SK-N-DZ (cell line): ENCODE measurements at places on chromosomes 7 and 10.

GRCh38 chr7:124205526-124205925 lies 172.7 kb upstream of the TMEM229A start:
- no peak for DNase-seq

GRCh38 chr10:69716711-69717560 lies 84.8 kb upstream of the COL13A1 start:
- DNase-seq, result peak; percentile 49

GRCh38 chr10:125006921-125007426 lies 65.1 kb downstream of the ZRANB1 start:
- no peak for DNase-seq

DNA sequence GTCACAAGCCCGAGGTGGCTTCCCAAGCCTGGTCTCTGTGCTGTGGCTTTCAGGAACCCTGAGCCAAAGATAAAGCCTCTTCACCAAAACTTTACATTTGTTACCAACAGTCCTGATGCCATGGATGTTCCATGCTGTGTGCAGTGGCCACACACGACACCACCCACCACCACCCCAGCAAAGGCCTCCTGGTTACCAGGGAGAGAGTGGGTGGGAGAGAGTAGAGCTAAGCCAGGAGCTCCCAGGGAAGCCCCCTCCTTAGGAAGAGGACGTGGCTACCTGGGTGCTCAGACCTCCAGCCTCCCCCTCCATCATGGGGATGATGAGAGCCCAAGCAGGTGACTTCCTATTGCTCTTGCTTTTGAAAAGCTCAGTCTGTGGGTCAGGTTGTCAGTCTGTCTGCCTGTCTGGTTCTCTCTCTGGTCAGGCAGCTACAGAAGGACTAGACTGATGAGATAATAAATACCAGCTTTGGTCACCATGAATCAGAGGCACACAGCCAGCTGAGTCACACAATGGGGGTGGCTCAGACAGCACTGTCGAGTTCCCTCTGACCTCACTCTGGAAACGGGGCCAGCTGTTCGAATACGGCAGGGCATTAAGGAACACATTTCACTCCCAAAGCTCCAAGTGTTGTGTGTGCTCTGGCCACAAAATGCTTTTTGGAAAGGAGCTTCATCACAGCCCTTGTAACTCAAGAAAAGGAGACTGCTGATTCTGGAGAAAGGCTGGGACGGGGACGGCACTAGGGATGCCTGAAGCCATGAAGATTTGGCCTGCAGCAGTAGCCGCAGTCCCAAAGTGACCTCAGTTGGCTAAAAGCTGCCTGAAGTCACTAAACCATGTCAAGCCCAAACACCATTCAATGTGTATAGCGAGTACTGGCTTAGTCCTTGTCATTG lies 166.0 kb downstream of the FANK1 start:
- no peak for DNase-seq

DNA sequence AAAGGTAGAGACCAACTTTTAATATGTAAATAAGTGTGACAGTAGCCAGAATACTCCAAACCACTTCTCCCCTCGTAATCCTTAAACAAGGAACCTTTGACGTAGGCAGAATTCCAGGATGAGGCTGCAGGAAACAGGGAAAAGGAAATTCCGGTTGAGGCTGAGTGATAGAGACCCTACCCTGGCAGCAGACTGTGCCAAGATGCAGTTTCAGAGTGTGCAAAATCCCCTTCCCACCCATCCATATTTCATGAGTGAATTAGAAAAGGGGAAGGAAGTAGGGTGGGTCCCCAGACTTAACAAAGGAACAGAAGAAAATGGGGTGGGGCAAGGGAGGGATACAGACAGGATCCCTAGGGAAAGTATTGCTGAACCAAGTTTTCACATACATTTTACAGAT lies 143.0 kb downstream of the RAPGEF5 start:
- DNase-seq, result no peak

- no peak for DNase-seq
These were observed 65.2 kb upstream of the OGDHL start for GRCh38 chr10:49827297-49827696.

GRCh38 chr10:67770537-67770936 lies 67.5 kb downstream of the DNAJC12 start:
- no peak for DNase-seq

- DNase-seq, result no peak
These were observed 12.1 kb upstream of the GRIFIN start for GRCh38 chr7:2488272-2488645.

- DNase-seq, result no peak
These were observed 214.9 kb downstream of the CREB5 start for GRCh38 chr7:28627263-28627653.

DNA sequence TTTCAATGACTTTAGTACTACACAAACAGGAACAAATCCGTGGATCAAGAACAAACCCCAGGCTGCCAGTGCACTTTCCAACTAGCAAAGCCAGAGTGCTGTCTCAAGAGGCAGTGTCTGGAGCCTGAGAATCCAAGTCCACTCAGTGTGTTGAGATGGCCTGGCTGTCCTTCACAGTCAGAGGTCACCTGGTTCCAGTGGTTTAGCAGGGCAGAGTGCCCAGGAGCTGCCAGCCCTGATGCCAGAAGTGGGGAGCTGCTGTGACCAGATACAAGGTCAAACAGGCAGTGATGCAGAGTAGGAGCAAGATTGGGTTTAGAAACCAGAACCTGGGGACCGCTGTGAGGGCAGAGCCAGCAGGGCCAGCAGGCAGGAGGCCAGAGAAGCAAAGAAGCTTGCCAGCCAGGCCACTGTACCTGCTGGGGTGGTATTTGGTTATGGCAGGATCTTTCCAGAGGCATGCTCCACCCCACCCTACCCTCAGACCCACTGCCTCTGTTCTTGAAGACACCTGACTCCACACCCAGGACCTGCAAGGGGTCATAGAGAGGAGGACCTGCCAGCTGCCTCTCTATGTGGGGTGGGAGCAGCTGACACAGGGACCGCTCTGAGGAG lies 35.6 kb upstream of the C10orf90 start:
- DNase-seq, result no peak
